Activated T-cell treated with anti-CD3 and anti-CD28 coated beads, Interleukin-2, amount 50 U/mL, for 48 hours (primary cell): ENCODE measurements at places on chromosomes 16 and 17.

GRCh38 chr16:10756574-10756973 is 12.9 kb downstream of the NUBP1 start:
- DNase-seq, result no peak

- DNase-seq, result no peak
Measured at GRCh38 chr16:35352431-35352830, 1893.0 kb downstream of the TP53TG3F start.

- no peak for DNase-seq
Measured at GRCh38 chr17:77779711-77780539, 178.6 kb upstream of the TNRC6C start.

DNA sequence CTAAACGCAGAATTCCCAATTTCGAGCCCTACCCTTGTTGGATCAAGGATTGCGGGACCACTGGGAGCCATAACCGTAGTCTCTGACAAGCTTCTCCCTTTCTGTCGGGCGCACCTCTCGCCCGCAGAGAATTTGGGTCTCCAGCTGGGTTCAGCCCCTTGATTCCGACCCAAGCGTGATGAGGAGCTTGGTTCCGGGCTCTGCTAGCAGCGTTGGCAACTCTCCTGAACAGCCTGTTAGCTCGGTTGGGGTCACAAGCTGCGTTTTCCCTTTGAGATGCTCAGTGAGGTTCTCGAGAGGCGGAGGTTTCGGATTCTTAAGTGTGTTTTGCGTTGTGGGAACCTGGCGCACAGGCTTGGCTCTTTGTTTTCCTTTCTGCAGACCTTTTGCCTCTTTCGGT is 655 bp downstream of the ATXN1L start:
- DNase-seq, result peak; percentile 34

- no peak for DNase-seq
Measured at GRCh38 chr17:59707971-59708430, 547 bp downstream of the VMP1 start.

GRCh38 chr17:21171309-21171922 is 42.5 kb downstream of the TMEM11 start:
- DNase-seq, result peak; percentile 30

- DNase-seq, result no peak
Measured at GRCh38 chr17:7130621-7131422, 16.2 kb upstream of the ASGR2 start.

- peak; percentile 45 for DNase-seq
Measured at GRCh38 chr17:49817993-49818392, 29.5 kb downstream of the KAT7 start.

DNA sequence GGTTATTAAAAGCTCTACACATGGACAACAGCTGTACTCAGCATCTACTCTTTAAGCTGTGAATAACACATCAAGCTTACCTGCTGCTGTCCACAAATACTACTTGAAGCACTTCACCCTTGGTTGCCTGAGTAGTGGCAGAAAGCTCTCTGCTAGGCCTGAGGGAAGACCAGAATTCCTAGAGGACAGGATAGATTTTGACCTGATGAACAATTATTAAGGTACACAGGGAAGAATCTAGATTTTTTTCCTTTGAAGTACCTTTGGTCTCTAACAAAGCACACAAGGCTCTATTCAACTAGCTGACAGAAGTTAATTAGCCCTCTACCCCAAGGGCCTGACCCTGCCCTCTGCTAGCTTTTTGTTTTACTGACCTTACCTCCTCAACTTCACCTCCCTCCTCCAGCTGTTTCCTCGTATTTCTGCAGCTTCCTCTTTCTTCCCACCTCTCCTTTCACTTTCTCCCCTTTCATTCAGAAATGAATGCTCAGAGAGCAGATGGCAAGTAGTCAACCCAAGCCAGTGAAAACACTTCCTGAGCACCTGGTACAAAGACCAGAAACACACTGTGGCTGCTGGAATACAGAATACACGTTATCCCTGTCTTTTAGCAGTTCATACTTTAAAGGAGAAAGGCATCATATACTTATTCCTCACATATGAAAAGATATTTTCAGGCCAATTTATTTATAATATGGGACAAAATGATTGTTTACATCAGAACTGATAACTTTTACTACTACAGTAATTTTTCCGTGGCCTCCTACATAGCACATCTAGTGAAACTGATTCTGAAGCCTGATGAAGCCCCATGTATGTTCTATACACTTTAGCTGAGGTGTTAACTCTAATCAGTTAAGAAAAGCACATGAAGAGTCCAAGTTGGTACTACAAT is 5.7 kb upstream of the VEZF1 start:
- no peak for DNase-seq

GRCh38 chr17:6479622-6480302 is 35.5 kb downstream of the PIMREG start:
- DNase-seq, result no peak

GRCh38 chr17:1865252-1866037 is 35.6 kb downstream of the RPA1 start:
- peak; percentile 61 for DNase-seq

GRCh38 chr17:76685846-76686245 is 24.9 kb downstream of the MXRA7 start:
- no peak for DNase-seq

DNA sequence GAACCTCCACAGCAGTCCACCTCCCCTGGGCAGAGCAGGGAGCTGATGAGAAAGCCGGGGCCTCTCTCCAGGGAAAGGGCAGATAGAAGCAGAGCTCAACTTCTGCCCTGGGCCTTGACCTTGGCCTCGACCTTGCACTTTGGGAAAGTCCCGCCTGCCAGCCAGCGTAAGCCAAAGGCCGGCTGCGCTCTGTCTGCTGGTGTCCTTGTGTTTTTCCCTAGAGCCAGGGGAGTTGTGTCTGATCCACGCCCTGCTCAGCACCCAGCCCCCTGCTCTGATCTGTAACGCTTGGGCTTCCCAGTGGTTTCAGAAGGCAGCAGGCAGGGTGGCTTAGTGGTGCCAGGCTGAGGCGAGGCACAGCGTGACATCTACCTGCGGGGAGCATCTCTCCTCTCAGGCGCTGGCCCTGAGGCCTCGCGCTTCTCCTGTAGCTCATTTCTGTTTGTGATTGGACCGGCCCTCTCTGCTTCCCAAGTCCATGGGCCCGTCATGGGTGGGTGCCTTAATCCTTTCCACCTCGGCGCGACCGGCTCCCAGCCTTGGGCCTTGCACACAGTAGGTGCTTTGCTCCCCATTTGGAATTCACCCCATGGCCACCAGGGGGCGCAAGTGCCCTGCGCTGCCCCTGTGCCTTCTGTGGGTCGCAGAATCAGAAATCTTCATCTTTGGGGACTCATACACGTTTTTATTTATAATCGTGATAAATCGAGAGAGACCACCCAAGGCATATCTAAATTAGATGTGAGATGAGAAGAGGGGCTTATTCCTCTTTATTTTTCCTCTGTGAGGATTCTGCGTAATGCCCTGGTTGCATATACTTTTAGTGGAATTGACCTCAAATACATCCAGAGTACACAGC is 24.2 kb downstream of the SGSH start:
- peak; percentile 72 for DNase-seq

GRCh38 chr16:54362591-54363206 is 76.1 kb upstream of the IRX3 start:
- DNase-seq, result no peak

- no peak for DNase-seq
Measured at GRCh38 chr17:193841-194806, 12.7 kb upstream of the DOC2B start.

- no peak for DNase-seq
Measured at GRCh38 chr16:80085606-80086005, 455.2 kb upstream of the DYNLRB2 start.

DNA sequence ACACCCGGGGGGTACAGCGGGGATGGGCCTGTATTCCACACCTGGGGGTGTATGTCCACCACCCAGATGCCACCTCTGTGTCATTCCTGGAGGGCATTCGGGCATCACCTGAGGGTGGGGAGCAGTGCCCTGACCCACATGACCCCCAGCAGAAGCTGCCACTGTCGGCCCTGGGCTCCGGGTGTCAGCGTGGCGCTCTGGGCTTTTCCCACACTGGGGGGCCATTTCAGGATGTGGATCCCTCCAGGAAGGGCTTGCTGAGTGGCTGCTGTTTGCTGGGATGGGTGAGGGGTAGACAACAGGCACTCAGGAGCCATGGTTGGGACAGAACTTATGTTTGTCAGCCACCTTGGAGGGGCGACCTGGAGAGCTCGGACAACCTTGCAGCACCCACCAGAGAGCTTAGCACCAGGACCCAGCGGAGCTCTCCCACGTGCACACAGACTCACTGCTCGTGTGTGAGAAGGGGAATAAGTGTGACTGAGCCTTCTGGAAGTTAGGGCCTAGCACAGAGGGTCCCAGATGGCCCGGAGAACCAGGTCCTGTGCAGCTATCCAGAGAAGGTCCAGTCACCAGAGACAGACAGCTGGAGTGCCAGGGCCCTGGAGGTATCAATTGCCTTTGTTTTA is 102.7 kb downstream of the METRNL start:
- DNase-seq, result peak; percentile 14

DNA sequence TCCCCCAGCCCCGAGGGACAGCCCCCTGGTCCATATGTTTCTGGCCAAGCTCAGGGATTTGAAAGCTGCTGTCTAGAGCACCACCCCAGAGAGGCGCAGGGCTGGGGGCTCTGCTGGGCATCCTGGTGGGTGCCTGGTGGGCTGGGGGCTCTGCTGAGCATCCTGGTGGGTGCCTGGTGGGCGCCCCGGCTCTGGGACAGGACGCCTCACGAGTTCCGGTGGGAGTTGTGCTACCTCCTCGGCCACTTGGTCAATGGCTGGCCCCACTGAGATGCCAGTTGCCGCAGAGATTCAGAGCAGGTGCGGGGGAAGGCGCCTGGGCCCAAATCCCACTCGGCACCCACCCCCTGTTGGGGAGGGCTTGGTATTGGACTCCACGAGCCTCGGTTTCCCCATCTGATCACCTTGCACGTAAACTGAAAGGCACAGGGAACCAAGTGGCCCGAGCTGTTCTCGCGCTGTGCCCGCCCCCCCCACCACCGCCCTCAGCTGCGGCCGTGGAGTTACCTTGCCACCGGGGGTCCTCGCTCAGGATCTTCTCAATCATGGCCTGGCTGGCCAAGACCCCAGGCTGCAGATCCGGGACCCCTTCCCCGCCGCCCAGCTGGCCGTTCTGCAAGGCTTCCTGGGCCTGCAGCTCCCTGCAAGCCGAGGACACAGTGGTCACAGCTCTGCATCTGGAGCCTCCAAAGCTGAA is 13.3 kb downstream of the UNKL start:
- no peak for DNase-seq

GRCh38 chr16:75317101-75317522 is 65.7 kb upstream of the BCAR1 start:
- no peak for DNase-seq

GRCh38 chr17:32542186-32542585 is 55.4 kb downstream of the CDK5R1 start:
- no peak for DNase-seq

DNA sequence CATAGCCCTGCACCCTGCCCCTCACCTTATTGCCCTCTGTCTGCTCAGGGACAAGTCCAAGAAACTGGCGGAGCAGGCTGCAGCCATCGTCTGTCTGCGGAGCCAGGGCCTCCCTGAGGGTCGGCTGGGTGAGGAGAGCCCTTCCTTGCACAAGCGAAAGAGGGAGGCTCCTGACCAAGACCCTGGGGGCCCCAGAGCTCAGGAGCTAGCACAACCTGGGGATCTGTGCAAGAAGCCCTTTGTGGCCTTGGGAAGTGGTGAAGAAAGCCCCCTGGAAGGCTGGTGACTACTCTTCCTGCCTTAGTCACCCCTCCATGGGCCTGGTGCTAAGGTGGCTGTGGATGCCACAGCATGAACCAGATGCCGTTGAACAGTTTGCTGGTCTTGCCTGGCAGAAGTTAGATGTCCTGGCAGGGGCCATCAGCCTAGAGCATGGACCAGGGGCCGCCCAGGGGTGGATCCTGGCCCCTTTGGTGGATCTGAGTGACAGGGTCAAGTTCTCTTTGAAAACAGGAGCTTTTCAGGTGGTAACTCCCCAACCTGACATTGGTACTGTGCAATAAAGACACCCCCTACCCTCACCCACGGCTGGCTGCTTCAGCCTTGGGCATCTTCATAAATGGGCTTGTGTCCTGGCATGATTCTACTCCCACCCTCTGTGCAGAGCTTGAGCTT is 6.3 kb upstream of the NFATC3 start:
- no peak for DNase-seq

- DNase-seq, result peak; percentile 83
Measured at GRCh38 chr17:48804936-48805411, 12.1 kb downstream of the TTLL6 start.

DNA sequence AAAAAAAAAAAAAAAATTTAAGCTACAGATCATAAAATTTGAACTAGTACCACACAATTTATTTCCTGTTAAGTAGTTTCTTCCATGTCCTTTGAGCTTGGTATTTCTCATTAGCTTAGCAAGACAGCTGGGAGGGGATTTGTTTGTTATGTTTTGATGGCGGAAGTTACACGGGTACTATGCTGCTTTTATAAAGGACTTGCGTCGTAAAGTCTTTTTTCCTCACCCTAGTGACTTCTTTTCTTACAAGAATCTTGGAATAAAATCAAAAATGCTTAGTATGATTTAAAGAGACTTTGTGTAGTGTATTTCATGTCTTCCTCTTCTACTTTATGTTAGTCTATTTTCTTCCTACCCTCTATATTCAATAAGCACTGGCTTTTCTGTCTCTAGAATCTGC is 89.1 kb downstream of the NLK start:
- DNase-seq, result no peak

DNA sequence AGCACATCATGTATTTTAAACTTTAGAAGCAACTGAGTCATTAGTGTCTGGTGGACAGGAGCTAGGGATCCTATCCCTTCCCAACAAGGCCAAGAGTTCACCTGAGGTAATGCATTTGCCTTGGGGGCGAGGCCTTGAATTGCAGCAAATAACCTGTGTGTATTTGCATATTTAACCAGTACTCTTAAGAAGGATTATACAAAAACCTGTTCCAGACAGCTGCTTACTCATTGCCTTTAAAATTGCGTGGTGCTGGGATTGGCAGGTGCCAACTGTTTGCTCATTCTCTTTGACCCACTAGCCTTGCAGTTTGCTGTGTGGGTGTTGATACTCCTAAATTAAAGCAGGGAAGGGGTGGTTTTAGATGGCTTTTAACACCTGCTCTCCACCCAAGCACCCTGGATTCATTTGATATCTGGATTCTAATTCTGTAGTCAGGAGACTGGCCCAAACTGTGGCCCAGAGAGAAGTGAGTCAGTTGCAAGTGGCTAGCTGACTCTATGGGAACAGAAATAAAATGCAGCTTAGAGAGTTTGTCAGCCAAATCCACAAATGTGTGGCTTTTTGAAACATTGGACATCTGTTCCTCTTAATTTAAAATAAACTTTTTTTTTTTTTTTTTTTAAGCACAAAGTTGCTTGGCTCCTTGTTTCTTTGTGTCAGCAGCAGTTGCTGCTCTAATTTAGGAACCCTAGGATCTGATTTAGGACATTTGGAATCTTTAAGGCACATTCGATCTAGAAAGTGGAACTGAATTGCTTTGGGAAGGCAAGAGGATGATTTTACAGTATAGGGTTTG is 46.9 kb downstream of the TUBD1 start:
- DNase-seq, result peak; percentile 61

- no peak for DNase-seq
Measured at GRCh38 chr17:45386178-45386577, 46.5 kb downstream of the ARHGAP27 start.
